Activated CD8-positive, alpha-beta memory T cell treated with anti-CD3 and anti-CD28 coated beads for 1 hour (primary cell): ENCODE measurements at places on chromosomes 3 and 15.

GRCh38 chr3:65857327-65857726, 181.4 kb downstream of the MAGI1 start:
- no peak for DNase-seq

DNA sequence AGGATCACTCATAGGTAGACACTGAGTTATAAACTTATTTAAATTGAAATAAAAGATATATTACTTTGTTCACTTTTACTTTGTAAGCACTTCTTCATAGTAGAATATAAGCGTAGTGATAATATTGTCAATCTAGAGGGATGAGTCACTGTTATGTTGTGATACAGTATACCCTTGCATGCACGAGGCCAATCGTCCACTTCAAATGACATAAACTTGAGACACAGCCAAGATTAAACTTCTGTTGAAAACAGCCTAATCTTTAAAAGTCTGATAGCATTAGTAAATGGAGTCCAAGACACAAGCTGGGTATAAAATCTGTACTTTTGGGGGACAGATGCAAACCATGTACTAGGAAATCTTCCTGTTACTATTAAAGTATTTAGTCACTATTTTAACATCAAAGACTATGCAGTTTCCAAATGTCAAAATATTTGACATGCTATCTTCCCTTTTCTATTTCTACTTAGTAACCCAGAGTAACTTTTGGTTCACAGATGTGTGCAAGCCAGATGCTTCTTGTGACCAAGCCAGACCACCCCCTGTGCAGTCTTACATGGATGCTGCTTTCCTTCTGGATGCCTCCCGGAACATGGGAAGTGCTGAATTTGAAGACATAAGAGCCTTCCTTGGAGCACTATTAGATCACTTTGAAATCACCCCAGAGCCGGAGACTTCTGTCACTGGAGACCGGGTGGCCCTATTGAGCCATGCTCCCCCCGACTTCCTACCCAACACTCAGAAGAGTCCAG, 85.3 kb downstream of the PIK3R4 start:
- no peak for DNase-seq

- no peak for DNase-seq
Observed at GRCh38 chr3:59573911-59574310, 524.1 kb upstream of the CFAP20DC start.

GRCh38 chr3:43858294-43858701, 167.6 kb downstream of the ABHD5 start:
- no peak for DNase-seq
